ENCODE measurements at places on chromosomes 2 and 18. TPM values are rescaled to one million over a fixed set of nuclear protein-coding genes. Genes with fewer than 3 reads are reported as not detected.

DNA sequence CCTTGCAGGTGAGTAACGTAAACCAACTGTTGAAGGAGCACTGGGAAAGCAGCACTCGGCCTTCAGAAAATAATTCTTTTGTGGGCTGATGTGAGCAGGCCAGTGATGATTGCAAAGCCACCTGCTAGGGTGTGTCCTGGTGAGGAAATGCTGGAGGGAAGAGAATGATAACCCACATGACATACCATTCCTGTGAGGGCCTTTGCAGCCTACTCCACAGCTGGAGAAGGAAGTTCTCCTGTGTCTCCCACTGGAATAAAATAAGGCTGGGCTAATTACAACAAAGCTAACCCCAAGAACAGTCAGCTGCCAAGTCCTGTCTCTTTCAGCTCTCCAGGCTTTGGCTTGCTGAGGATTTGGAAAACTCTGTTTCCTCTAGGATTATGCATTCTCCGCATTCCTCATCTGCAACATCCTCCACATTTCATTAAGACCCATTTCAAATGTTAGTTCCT lies 16.7 kb upstream of the DSG1 start:
- no peak overlapping the region for H3K4me3 ChIP-seq
- no peaks in the 10 kb centered on the region for H3K27me3 ChIP-seq
- no peaks in the 10 kb centered on the region for H3K36me3 ChIP-seq
- no peaks in the 10 kb centered on the region for H3K4me1 ChIP-seq
- DNase-seq = no peak

- H3K4me1 ChIP-seq = no peaks in the 10 kb centered on the region
- H3K36me3 ChIP-seq = no peaks in the 10 kb centered on the region
- H3K27ac ChIP-seq = no peak overlapping the region
- DNase-seq = no peak
- no peaks in the 10 kb centered on the region for H3K27me3 ChIP-seq
- H3K4me3 ChIP-seq = no peak overlapping the region
Observed at GRCh38 chr2:27573452-27573851, 9.4 kb upstream of the ZNF512 start.

GRCh38 chr2:100870652-100871531 lies 51.0 kb downstream of the NPAS2 start:
- H3K27me3 ChIP-seq = no peaks in the 10 kb centered on the region
- H3K4me3 ChIP-seq = no peak overlapping the region
- no peak for DNase-seq
- H3K36me3 ChIP-seq = no peaks in the 10 kb centered on the region
- H3K27ac ChIP-seq = no peak overlapping the region
- H3K4me1 ChIP-seq = peaks cover 4% of the 10 kb centered on the region

GRCh38 chr2:85907671-85908157 lies 18.9 kb upstream of the ST3GAL5 start:
- H3K4me3 ChIP-seq = no peak overlapping the region
- H3K4me1 ChIP-seq = peaks cover 13% of the 10 kb centered on the region
- no peak for DNase-seq
- H3K27me3 ChIP-seq = no peaks in the 10 kb centered on the region

DNA sequence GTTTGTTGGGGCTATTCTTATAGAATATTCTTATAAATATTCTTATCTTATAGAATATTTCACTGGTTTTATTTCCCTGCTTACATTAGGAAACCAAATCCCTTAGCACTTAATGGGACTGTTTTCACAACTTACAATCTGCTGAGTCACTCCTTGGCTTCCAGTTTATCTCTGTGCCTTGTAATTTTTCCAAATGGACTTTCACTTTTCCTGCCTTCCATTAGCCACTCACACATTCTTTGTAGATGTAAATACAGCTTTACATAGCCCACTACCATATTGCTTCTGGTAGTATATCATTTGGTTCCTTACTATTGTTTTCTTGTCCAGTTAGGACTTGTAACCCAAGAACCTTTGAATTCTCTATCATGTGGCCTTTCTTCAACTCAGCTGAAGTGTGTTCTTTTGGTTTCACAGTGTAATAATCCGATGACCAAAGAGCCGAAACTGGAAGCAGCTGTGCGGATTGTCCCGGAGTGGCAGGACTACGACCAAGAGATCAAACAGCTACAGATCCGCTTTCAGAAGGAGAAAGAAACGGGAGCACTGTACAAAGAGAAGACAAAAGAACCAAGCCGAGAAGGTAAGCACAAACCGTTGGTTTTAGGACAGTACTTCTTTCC lies 96.1 kb downstream of the UGGT1 start:
- no peaks in the 10 kb centered on the region for H3K27me3 ChIP-seq
- H3K4me3 ChIP-seq = no peak overlapping the region
- H3K27ac ChIP-seq = no peak overlapping the region
- H3K4me1 ChIP-seq = no peaks in the 10 kb centered on the region
- no peak for DNase-seq

GRCh38 chr2:232415736-232416520 lies 9.3 kb downstream of the ALPG start:
- H3K4me1 ChIP-seq = peaks cover 27% of the 10 kb centered on the region
- no peak overlapping the region for H3K27ac ChIP-seq
- H3K36me3 ChIP-seq = no peaks in the 10 kb centered on the region

Gene TMEM247
- not detected for total RNA-seq

Gene IGFBP5
- 145 TPM for total RNA-seq

Gene MPP4
- 0.30 TPM for total RNA-seq

Gene DNAJC5G
- total RNA-seq = not detected

Gene RBFA
- 14.8 TPM for total RNA-seq

Data from lower lobe of right lung (tissue), 2 donors.